Urinary bladder (tissue), 4 donors: ENCODE measurements at places on chromosomes 7 and 10.

GRCh38 chr7:142482891-142483658, 225.2 kb upstream of the PRSS58 start:
- no peak for DNase-seq

GRCh38 chr10:15486404-15486803, 115.3 kb upstream of the FAM171A1 start:
- DNase-seq = no peak

- no peak for DNase-seq
Measured at GRCh38 chr7:38905056-38905759, 3.8 kb downstream of the VPS41 start.

- DNase-seq = no peak
Measured at GRCh38 chr7:117230276-117231046, 92.4 kb downstream of the WNT2 start.

GRCh38 chr10:86721232-86721631, 35.2 kb upstream of the BMPR1A start:
- no peak for DNase-seq

DNA sequence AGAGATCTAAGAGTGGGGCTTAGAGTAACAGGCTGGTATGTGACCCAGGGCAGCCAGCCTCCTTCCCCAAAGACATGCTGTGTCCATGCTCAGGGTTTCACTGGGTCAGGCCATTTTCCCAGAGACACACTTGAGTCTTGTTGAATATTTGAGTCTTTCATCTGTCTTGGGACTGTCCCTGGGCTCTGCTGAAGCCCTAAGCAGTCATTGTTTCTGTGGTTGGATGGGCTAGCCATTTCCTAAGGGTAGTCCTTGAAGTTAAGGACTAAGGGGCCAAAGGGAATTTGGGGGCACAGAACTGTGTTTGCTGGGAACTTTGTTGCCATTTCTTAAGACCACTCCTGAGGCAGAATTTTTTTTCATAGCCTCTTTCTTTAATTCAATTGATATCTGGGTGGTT, 98.4 kb upstream of the SAMD8 start:
- no peak for DNase-seq

- DNase-seq = no peak
Measured at GRCh38 chr7:99050971-99051370, 92.9 kb downstream of the SMURF1 start.

- no peak for DNase-seq
Measured at GRCh38 chr7:154644366-154644765, 358.6 kb downstream of the PAXIP1 start.

DNA sequence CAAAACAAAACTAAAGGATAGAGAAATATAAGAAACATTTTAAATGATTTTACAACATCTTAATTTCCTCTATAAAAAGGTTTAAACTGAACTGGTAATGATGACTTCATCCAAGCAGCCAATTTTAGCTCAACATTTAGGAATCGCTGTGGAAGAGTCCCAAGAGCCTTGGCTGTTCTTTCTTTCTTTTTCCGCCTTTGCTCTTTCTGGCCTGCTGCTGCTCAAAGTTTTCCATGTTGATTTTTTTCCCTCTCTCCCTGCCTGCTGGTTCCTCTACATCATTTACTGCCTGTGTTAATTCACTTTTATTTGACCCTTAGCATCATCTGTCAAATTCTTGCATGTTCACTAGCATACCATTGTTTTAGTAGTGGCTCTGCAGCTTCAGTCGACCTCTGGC, 146.9 kb downstream of the EVX1 start:
- DNase-seq = no peak

- DNase-seq = no peak
Measured at GRCh38 chr7:97025130-97025499, 484 bp upstream of the DLX5 start.

DNA sequence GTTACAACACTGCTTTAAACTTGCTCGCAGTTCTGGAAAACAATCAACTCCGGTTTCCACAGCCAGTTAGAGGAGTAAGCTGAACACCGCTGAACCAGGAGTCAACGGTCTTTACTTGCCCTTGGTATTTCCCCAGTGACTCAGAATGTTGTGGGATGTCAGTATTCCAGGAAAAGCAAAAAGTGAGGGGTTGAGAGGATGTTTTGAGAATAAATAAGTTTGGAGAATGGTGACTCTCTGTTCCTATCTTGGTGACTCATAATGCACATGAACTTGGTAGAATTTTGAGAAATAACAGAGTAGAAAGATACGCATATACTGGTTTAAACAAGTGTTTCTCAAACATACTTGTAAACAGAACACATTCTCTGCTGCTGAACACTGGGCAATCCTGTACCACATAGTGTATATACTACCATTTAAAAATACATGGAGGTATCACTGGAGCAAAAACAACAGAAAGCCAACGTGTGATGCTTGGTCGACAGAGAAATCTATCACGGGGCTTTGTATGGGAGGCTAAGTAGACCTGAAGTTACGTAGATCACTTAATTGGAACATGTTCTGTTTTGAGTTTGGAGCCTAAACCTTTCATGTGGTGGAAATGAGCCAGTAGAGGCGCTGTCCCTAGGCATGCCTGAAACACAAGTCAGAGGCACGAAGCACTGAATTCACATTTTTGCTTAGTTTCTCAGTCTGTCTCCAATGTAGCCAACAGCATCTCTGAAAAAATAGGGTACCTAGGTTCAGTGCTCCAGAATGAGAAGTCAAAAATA, 534.3 kb downstream of the PARD3 start:
- DNase-seq = no peak

DNA sequence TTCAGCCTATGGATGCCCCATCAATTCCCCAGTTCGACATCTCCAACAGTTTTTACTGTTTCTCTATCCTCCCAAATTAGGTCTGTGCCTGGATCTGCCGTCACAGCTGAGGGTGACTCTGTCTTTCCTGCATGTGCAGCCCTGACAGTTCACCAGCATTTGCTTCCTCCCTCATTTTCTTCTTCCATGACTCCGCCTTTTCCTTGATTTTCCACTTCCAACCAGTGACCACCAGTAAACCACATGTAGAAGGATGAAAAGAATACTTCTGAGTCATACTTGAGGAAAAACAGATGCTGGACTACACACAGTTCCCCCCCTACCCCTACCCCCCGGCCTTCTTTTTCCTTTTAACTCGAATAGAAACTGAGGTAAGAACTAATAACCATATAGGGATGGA, 311.8 kb upstream of the POM121L12 start:
- DNase-seq = no peak

- no peak for DNase-seq
Measured at GRCh38 chr10:50931948-50932431, 46.6 kb upstream of the A1CF start.

DNA sequence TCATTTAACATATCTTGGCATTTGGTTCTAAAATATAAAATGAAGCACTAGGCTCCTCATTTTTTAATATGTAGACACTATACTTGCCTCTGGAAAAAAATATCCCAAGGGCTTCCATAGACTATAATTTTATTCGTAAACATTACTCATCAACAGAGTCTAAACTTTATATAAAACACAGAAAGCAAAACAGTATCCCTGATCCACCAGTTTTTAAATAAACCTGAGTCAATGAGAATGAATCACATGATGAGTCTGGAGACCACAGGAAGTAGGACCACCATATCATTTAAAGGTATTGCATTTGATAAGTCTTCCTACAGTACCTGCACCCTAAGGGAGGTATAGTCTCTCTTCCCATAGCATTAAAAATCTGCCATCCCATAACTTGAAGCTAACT, 228.0 kb downstream of the DGKI start:
- DNase-seq = no peak

- no peak for DNase-seq
Measured at GRCh38 chr10:11810313-11810766, 12.8 kb upstream of the PROSER2 start.

GRCh38 chr10:118851062-118852035, 96.6 kb upstream of the CACUL1 start:
- DNase-seq = no peak

GRCh38 chr10:119003572-119004289, 25.8 kb upstream of the NANOS1 start:
- no peak for DNase-seq

GRCh38 chr7:26556061-26556881, 264.6 kb downstream of the SNX10 start:
- DNase-seq = no peak

DNA sequence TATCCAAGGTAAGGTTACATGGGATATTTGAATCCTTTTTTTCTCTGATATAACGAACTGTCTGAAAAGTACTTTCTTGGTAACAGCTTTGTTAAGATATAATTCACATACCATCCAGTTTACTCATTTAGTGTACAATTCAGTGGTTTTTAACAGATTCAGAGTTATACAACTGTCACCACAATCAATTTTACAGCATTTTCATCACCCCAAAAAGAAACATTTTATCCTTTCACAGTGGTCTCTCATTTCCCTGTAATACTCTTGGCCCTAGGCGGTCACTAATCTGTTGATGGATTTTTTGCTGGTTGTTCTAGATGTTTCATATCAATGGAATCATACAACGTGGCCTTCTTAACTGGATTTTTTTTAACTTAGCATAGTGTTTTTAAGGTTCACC, 91.6 kb downstream of the GLCCI1 start:
- no peak for DNase-seq

- DNase-seq = no peak
Measured at GRCh38 chr10:70785190-70785589, at the start of gene TBATA. TBATA (minus strand) TSS chr10:70785377; CDS start chr10:70783379, 1,998 bp downstream.

- DNase-seq = no peak
Measured at GRCh38 chr7:7694542-7694941, 23.9 kb downstream of the RPA3 start.

- no peak for DNase-seq
Measured at GRCh38 chr10:32065856-32066255, 9.6 kb upstream of the KIF5B start.

GRCh38 chr10:57579926-57580325, 687.8 kb downstream of the IPMK start:
- DNase-seq = peak; percentile 2

- DNase-seq = no peak
Measured at GRCh38 chr7:115582956-115583355, 447.6 kb downstream of the TFEC start.

DNA sequence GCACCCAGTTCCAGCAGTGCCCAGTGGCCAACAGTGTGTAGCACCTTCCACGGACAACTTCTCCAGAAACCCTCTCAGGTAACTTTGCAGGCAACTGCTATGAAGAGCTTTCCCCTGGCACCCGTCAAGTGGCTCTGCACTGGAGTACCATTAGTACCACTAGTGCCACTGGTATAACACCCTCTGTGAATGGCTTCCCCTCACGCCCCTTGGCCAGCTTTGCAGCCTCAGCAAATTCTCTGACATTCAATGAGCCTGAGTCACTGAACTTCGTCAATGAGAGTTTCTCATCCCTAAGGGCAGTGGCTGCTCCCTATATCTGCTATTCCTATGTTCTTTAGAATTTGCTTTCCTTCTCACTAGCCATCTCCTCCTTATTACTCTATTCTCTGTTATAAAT, 7.6 kb upstream of the HERPUD2 start:
- no peak for DNase-seq

- DNase-seq = no peak
Measured at GRCh38 chr10:5812283-5813090, 747 bp downstream of the GDI2 start.

DNA sequence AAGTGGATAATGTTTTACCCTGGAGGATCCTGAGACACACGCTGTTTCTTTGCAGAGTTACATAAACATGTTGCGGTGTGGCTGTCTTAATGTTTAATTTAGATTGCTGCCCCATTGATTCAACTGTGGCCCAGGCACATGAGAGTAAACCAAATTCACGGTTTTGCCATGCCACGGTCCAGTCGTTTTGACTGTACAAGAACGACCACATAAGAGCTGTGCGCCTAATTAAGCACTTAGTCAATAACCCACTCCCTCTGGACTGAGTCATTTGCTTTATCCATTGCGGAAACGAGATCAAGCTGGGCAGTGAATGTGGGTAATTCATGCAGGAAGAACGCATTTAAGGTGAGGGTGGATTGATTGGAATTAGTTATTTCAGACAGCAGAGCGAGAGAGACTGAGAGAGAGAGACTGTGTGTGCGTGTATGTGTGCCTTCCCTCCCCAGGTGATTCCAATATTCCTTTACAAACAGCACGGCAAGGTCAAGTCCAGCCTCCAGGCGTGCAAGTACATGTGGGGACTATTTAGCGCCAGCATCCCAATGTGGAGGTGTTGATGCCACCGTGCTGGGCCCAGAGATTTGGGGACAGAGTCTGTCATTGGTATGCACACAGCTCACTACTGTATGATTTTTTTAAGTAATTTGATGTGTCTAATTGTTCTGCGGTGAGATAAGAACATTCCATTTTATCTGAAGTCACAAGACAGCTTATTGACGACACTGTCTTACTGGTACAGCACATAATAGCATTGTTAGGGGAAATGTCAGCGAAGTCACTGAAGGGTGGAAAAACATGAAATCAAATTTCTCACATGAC, 8.4 kb upstream of the TEX36 start:
- DNase-seq = no peak

DNA sequence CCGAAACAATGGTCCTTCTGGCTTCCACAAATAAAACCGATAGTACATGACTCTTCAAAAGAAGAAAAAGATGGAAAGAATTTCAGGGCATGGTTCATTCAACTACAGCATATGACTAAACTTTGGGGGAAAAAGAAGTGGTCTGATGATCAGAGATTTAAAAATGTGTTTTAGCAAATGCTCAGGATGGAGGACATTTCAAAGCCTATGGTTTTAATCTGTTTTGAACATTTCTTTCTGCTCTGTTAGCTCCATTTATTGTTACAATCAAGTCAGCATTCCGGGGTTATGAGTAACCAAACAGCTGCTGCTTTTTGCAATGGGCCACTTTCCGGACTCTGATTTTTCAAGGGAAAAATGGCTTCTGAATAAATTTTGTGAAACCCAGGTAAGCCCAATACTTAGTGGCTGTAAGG, 142.4 kb downstream of the CUBN start:
- DNase-seq = no peak

DNA sequence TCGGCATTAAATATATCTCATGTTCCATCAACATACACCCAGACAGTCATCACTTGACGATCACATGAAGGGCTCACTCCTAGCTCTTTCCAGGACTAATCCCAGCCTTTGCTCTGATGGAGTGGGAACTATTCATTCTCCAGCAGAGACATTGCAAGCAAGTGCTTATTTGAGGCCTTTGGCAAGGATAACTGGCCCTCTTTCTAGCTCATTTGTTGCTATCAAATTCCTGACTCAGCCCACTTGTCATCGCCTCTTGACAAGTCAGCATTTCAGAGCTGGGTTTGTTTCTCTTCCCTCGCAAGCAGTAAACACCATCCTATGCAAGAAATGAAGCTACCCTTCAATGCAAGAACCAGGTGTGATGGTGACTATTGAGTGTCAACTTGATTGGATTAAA, 1165.7 kb upstream of the AUTS2 start:
- DNase-seq = no peak

GRCh38 chr7:127557803-127558202, 27.6 kb downstream of the GCC1 start:
- DNase-seq = no peak
